ENCODE measurements at places on chromosomes 3 and 15. TPM values are rescaled to one million over a fixed set of nuclear protein-coding genes. Genes with fewer than 3 reads are reported as not detected.

Gene FAM162A
- total RNA-seq = 24.1 TPM

Gene COLQ
- total RNA-seq = 5.3 TPM

Gene MOBP
- total RNA-seq = not detected

Gene TTC21A
- total RNA-seq = 6.7 TPM

Gene NUP210
- 16.3 TPM for total RNA-seq

Gene SCAMP5
- total RNA-seq = 21.1 TPM

Gene ZDHHC19
- total RNA-seq = not detected

Gene ARGFX
- not detected for total RNA-seq

Gene P2RY12
- 0.78 TPM for total RNA-seq

Gene ZNF80
- not detected for total RNA-seq

- no peaks in the 10 kb centered on the region for H3K36me3 ChIP-seq
- H3K4me1 ChIP-seq = peaks cover 13% of the 10 kb centered on the region
- DNase-seq = peak; percentile 16
- H3K27me3 ChIP-seq = no peaks in the 10 kb centered on the region
- H3K27ac ChIP-seq = no peak overlapping the region
- no peak overlapping the region for H3K4me3 ChIP-seq
Observed at GRCh38 chr15:34793901-34794300, 1.4 kb downstream of the ACTC1 start.

DNA sequence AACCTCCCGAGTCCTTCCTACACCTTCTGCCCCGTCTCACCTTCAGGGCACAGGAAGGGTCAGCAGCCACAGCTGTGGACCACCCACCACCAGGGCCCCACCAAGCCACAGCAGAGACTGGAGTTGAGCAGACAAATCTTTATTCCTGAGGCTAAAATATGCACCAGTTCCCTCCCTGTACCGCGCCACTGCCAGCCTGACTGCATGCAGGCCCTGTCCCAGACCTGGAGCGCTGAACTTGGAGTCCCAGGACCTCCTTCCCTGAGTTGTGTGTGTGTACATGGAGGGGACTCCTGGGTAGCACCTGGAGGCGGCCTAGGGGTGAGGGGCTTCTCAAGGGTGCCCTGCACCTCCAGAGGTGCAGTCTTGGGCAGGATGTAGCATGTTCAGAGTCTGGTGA, 4.0 kb upstream of the TMEM89 start:
- H3K4me1 ChIP-seq = no peaks in the 10 kb centered on the region
- H3K4me3 ChIP-seq = no peak overlapping the region
- H3K36me3 ChIP-seq = peaks cover 2% of the 10 kb centered on the region
- no peak for DNase-seq

DNA sequence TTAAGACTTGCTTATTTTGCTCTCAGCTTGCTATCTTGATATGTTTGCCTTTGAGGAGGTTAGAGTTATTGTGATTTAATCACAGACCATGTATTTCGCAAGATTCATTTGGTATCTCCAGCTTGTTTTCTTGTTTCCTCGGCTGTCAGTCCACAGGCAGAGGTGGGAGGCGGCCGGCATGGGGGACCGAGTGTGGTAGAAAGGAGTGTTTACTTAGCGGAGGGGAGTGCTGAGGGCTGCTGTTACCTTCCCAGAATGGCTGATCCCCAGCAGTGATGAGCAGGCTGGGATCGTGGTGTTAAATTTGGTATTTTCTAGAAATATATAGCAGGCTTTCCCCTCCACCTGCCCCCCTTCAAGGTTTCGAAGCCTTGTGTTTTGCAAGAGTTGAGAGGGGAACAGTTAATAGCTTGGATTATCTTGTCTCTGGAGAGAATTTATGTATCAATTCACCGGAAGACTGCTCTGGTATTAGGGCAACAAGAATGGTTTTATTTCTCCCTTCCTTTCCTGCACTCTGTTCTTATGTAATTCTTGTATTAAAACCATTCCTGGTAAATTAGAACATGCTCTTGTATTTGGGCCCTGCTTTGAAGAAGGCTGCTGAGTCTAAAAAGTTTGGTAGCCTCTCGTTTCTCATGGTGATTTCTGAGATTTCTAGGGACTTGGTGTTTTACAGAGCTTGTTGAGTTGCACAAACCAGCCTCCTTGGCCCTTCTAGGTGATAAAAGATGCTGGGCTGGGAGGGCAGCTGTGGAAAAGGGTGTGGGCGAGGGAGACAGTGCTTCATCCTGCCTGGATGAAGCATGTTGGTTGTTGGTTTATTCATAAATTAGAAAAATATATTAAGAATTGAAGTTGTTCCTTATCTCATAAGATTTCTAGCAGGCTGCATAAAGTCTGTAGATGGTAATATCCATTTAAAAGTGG, 151.4 kb downstream of the IGF1R start:
- H3K36me3 ChIP-seq = no peaks in the 10 kb centered on the region
- no peak overlapping the region for H3K4me3 ChIP-seq
- H3K27ac ChIP-seq = peak overlapping the region; percentile 77
- DNase-seq = peak; percentile 38
- peaks cover 64% of the 10 kb centered on the region for H3K4me1 ChIP-seq

DNA sequence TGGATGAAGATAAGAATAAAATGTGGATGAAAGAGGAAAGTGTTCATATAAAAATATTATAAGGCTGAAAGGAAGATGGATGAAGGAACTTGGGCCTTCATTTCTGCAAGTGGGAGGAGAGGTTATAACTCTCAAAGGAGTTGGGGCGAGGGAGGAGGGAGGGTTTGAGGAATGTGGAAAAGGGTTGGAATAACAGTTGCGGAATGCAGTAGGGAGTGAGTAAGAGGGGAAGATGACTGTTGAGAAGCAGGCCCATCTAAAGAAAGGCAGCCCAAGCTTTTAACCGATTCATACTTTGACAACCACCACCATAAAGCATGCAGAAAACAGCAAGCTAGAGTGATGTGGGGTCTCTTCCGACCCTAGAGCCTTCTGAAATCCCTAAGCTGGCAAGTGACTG, 8.3 kb upstream of the TM4SF4 start:
- H3K36me3 ChIP-seq = no peaks in the 10 kb centered on the region
- no peak for DNase-seq
- H3K4me3 ChIP-seq = no peak overlapping the region
- H3K27me3 ChIP-seq = no peaks in the 10 kb centered on the region
- peaks cover 40% of the 10 kb centered on the region for H3K4me1 ChIP-seq
- H3K27ac ChIP-seq = no peak overlapping the region

- no peaks in the 10 kb centered on the region for H3K27me3 ChIP-seq
- H3K4me1 ChIP-seq = peaks cover 4% of the 10 kb centered on the region
- DNase-seq = peak; percentile 25
- H3K4me3 ChIP-seq = no peak overlapping the region
Observed at GRCh38 chr3:107752202-107752990, 229.6 kb downstream of the BBX start.

DNA sequence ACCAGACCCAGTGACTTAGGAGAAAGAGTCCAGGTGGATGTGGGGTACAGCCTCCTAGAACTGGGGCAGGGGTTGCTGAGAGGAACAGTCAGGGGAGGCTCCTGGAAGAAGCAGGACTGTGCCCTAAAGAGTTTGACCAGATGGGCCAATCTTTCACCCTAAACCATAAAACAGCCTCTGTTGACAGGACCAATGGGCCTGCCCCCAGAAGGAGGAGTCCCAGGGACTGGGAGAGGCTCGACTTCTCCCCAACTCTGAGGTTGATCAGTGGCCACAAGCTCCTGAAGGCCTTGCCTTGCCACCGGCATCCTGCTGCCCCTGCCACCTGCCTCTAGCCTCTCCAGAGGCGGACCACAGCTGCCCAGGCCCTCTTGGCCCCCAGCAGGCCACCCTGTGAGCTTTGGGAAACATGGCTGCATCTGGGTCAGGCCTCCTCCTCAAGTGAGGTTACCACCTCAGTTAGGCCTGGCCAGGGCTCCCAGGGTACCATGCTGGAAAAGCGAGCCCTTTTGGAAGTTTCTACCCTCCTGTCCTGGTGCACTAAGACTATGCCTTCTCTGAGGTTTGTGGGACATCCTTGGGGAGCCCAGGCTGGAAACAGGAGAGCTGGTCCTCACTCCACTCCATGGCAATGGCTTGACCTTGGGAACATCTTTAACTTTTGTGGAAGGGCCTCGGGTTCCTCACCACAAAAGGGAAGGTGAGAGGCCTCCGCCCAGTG, 2.8 kb downstream of the VIPR1 start:
- H3K4me3 ChIP-seq = no peak overlapping the region
- H3K4me1 ChIP-seq = peaks cover 31% of the 10 kb centered on the region
- no peak overlapping the region for H3K27ac ChIP-seq
- peaks cover 4% of the 10 kb centered on the region for H3K27me3 ChIP-seq
- peak; percentile 2 for DNase-seq

DNA sequence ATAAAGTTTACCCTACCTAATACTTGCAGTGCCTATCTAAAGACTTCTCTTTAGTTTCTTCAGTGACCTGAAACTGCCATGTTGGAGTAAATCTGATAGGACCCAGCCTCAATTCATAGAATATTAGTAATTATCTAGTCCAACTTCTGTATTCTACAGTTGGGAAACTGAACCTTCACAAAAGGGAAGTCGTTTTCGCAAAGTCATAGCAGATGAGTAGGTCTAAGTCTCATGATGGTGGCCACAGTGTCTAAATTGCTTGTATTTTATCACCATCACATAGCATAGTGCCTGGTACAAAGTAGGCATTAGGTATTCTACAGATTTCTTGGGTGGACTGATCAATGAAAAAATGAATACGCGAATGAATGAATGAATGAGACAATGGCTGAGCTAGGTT, 8.4 kb downstream of the GMNC start:
- no peak for DNase-seq
- H3K27me3 ChIP-seq = no peaks in the 10 kb centered on the region
- H3K36me3 ChIP-seq = no peaks in the 10 kb centered on the region
- no peak overlapping the region for H3K27ac ChIP-seq
- H3K4me3 ChIP-seq = no peak overlapping the region

DNA sequence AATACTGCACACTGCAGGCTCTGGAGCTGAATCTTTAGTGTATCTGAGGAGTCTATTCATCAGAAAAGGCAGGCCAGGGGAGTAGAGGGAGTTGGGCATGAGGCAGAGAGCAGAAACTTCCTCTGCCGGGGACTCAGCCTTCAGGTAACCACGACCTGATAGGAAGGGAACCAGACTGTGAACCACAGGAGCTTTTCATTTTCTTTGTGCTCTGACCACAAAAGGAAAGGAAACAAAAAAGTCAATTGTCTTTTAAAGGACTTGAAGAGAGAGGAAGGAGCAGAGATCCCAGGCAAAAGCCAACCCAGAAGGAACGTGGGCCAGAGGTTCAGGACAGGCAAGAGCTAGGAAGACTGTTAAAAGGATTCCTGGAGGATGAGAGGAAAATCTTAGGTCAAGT, 573.3 kb downstream of the EPHB1 start:
- H3K27ac ChIP-seq = no peak overlapping the region
- H3K4me3 ChIP-seq = no peak overlapping the region
- no peak for DNase-seq
- H3K27me3 ChIP-seq = no peaks in the 10 kb centered on the region
- no peaks in the 10 kb centered on the region for H3K4me1 ChIP-seq

GRCh38 chr15:39344662-39345141, 236.2 kb upstream of the THBS1 start:
- H3K27ac ChIP-seq = no peak overlapping the region
- no peaks in the 10 kb centered on the region for H3K27me3 ChIP-seq
- no peak for DNase-seq
- no peak overlapping the region for H3K4me3 ChIP-seq
- H3K36me3 ChIP-seq = no peaks in the 10 kb centered on the region
- no peaks in the 10 kb centered on the region for H3K4me1 ChIP-seq

DNA sequence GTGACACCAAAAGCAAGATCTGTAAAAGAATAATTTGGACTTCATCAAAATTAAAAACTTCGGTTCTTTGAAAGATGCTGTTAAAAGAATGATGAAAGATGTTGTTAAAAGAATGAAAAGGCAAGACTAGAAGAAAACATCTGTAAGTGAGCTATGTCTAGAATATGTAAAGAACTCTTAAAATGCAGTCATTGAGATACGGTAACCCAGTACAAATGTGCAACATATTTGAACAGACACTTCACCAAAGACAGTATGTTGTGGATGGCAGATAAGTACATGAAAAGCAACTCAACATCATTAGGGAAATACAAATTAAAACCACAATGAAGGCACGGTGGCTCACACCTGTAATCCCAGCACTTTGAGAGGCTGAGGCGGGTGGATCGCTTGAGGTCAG, 139.5 kb downstream of the LRIG1 start:
- no peaks in the 10 kb centered on the region for H3K36me3 ChIP-seq
- H3K27ac ChIP-seq = no peak overlapping the region
- H3K4me1 ChIP-seq = no peaks in the 10 kb centered on the region
- H3K4me3 ChIP-seq = no peak overlapping the region
- H3K27me3 ChIP-seq = no peaks in the 10 kb centered on the region

- H3K27ac ChIP-seq = no peak overlapping the region
- DNase-seq = no peak
- H3K36me3 ChIP-seq = no peaks in the 10 kb centered on the region
- no peaks in the 10 kb centered on the region for H3K4me1 ChIP-seq
- no peak overlapping the region for H3K4me3 ChIP-seq
Observed at GRCh38 chr15:69664572-69665571, 212.3 kb downstream of the RPLP1 start.

- peaks cover 30% of the 10 kb centered on the region for H3K4me1 ChIP-seq
- H3K36me3 ChIP-seq = no peaks in the 10 kb centered on the region
- no peak overlapping the region for H3K4me3 ChIP-seq
- peak overlapping the region; percentile 97 for H3K27ac ChIP-seq
Observed at GRCh38 chr15:99564221-99565048, 1.3 kb upstream of the MEF2A start.

DNA sequence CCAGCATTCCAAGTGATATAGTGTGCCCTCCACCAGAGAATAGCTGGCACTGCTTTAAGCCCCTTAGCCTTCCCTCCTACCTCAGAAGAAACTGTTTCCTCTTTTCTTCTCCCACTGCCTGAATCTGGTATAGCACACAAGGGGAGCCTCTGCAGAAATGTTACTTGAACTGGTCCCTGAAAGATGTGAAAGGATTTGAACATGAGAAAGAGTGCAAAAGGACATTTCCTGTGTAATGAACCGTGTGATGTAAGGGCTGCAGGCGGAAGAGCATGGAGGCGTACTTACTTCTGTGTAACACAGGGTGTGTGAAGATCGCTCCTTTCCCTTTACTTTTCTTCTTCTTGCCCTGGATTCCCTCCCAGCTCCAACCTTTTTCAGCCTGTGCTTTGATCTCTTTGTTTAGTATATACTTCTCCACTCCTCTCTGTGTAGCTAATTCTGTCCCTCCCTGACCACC, 8.4 kb downstream of the TMOD3 start:
- H3K27ac ChIP-seq = no peak overlapping the region
- no peak for DNase-seq
- H3K36me3 ChIP-seq = no peaks in the 10 kb centered on the region

DNA sequence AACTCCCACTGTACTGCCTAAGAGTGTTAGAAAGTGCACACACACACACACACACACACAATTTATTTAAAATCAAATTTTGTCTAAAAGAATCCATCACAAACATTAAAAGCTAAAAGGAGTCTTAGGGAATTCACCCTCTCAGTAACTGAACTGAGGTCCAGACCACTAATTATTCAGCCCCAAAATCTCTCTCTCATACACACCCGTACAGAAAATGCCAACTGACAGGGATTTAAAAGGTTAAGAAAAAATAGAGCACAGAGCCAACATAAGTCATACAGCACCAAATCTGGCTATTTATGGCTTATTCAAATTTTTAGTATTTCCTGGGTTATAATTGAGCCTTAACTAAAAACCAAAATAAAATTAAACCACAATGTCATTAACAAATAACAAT, 20.7 kb downstream of the GBE1 start:
- no peak overlapping the region for H3K27ac ChIP-seq
- H3K27me3 ChIP-seq = no peaks in the 10 kb centered on the region

GRCh38 chr3:142278451-142278850, 53.1 kb upstream of the GK5 start:
- H3K36me3 ChIP-seq = no peaks in the 10 kb centered on the region
- H3K4me1 ChIP-seq = no peaks in the 10 kb centered on the region
- no peak overlapping the region for H3K27ac ChIP-seq

Measured in body of pancreas (tissue), 4 donors.